ENCODE measurements at places on chromosomes 6 and 20.

GRCh38 chr20:47406849-47407682 lies 50.6 kb upstream of the ZMYND8 start:
- no peak for DNase-seq

- DNase-seq: no peak
Measured at GRCh38 chr6:54254886-54255285, 53.4 kb upstream of the TINAG start.

DNA sequence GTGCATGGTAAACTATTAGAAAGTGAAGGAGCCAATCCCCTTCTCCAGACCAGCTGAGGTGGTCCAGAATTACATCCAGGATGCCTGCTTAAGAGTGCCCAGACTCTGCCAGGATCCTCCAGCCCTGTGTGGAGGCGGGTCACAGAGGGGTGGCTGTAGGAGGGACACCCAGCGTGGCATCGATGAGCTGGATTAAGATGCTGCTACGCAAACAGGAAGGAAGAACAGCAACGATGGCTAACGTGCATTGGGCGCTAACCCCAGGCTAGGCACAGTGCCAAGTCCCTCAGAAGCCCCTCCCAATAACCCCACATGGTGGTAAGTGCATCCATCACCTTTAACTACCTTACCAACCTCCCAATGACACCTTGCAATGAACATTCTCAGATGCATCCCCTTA lies 63.9 kb upstream of the MRPS10 start:
- DNase-seq: no peak

GRCh38 chr6:158285656-158286021 lies 26.6 kb upstream of the TULP4 start:
- DNase-seq: no peak

DNA sequence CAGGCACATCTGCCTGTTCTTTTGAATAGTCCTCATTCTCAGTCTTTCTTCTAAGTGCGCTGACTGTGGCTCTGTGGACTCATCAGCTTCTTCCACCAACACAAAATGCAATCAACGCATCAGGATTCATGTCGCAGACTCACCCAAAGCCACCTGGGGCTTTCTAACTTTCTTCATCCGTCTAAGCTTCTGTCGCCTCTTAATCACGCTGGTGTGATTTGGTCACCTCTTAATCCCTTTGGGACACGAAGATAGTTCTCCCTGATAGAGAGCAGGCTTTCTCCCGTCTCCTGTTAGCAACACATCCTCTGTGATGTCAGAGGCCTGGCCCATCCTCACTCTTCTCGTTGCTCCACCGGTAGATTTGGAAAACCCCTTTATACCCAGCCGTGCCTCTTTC lies 78.0 kb upstream of the FOXQ1 start:
- no peak for DNase-seq

- no peak for DNase-seq
Measured at GRCh38 chr6:97412511-97412910, 129.5 kb upstream of the MMS22L start.

- DNase-seq: no peak
Measured at GRCh38 chr6:109059571-109060021, 35.0 kb downstream of the SESN1 start.

- DNase-seq: no peak
Measured at GRCh38 chr6:139955366-139956155, 581.1 kb upstream of the CITED2 start.

GRCh38 chr6:32212076-32212760 lies 11.6 kb downstream of the NOTCH4 start:
- DNase-seq: no peak

GRCh38 chr20:9615766-9616454 lies 101.5 kb downstream of the LAMP5 start:
- no peak for DNase-seq

- DNase-seq: no peak
Measured at GRCh38 chr20:4069751-4070150, 54.4 kb upstream of the RNF24 start.

DNA sequence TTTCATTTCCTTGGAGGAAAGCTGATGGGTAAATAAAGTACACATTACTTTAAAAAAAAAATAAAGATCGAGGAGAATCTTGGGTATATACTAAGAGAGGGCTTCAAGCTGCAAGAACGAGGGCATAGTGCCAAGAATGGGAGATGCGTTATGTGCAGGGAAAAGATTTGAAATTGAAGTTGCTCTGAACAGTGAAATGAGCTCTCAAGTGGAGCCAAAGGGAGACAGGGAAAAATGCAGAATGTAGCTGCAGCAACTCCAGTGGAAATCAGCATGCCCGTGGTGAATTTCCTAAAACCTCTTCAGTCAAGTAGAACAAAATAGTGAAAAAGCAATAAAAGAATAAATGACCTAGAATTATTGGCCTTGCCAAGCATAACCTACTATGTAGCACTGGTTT lies 11.4 kb upstream of the COL9A1 start:
- no peak for DNase-seq

GRCh38 chr6:62479697-62480220 lies 193.7 kb upstream of the KHDRBS2 start:
- DNase-seq: peak; percentile 5

- peak; percentile 73 for DNase-seq
Measured at GRCh38 chr20:63167026-63167917, 48.7 kb downstream of the YTHDF1 start.

- no peak for DNase-seq
Measured at GRCh38 chr6:115891111-115891669, 169.5 kb downstream of the FRK start.

GRCh38 chr6:44762496-44762895 lies 375.0 kb downstream of the CDC5L start:
- DNase-seq: no peak

DNA sequence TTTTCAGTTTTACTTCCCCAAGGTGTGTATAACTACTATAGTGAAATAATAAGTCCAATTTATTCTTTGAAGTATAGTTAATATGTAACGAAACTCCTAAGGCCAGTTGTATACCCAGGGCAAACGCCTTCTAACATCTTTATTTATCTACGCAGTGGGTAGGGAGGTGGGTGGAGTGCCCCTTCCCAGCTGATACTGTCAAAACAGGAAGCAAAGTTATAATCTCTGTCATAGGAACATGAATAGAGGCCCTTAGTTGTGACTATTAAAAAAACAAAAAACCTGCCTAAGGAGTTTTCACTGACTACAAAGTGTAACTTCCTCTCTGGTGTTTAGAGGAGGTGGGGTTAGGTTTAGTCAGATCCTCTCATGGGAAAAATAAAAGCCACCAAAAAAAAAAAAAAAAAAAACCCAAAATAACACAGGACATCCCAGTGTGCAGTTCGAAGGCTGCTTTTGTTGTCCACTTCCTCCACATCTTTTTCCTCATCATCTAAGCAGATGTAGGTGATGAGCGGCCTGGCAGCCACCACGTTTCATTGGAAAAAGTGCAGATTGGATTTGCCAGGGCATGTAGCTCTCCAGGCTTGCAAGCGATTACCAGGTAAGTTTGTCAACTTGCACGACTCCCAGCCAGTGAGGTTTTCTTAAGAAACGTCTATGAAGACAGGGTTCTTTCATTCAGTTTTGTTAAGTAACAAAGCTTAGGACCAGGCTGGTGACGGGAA lies 58.7 kb downstream of the UTRN start:
- no peak for DNase-seq

DNA sequence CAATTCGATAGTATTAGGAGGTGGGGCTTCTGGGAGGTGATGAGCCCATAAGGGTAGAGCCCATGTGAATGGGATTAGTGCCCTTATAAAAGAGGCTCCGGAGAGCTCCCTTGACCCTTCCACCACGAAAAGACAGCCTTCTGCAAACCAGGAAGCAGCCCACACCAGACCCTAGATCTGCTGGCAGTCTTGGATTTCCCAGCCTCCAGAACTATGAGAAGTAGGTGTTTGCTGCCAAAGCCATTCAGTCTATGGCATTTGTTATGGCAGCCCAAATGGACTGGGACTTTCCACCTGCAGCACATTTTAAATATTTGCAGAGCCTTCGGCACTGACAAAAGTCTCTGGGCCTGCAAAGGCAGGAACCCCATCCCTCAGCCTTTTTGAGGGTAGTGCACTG lies 11.8 kb upstream of the SFT2D1 start:
- DNase-seq: no peak

- no peak for DNase-seq
Measured at GRCh38 chr6:35573495-35574110, 60.9 kb upstream of the TULP1 start.

DNA sequence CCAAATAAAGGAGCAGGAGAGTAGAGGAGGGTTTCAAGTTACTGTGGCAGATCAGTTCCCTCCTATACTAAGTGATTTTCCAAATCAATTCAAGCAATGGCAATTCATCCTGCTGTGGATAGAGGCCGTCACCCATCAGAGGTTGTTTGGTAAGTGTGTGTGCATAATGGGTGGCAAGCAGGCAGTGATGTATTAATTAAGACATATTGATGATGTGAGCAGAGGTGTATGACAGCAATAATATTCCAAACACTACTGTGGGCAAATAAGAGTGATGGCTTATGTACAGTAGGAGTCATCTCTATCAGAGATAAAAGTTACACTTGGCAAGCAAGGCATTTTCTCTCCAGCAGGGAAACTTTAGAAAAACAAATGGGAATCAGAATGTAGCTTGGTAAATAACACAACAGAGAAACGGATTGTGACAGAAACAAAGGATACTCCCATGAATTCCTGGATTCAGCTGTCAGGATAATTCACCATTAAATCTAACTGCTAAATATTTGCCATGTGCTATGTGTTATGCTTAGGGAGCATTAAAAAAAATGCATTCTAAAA lies 196.3 kb downstream of the KHDC1L start:
- DNase-seq: no peak

- DNase-seq: no peak
Measured at GRCh38 chr20:40668449-40669228, 20.4 kb downstream of the MAFB start.

DNA sequence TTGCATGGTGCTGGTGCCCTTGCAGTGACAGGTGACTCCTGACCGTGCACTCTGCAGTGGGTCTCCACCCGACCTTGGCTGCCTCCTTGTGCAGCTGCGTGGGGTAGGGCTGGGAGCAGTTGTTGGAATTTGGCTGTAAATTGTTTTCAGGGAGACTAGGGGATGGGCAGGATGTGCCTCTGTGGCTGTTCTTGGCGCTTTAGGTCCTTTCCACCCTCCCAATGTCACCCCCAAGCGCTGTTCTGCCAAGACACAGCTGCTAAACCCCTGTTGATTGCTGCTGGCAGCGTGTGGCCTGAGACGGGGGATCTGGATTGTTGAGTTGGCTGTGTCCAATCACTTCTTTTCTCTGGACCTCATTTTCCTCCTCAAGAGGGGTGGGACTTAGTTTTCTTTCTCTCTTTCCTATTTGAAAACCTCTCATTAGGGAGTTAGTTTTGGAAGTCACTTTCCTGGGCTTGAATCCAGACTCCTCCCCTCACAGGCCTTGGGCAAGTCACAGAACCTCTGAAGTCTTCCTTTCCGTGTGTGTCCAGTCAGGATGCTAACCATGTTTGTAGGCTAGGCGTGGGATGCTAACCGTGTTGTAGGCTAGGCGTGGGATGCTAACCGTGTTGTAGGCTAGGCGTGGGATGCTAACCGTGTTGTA lies 8.5 kb downstream of the IGF2R start:
- no peak for DNase-seq

GRCh38 chr6:150418827-150419594 lies 50.2 kb downstream of the IYD start:
- DNase-seq: peak; percentile 69

GRCh38 chr6:124298730-124299129 lies 495.1 kb downstream of the NKAIN2 start:
- DNase-seq: no peak

All from iPS-NIHi11 (cell line).